Naive B cell (primary cell): ENCODE measurements at places on chromosomes 11 and 22. TPM values are rescaled to one million over a fixed set of nuclear protein-coding genes. Genes with fewer than 3 reads are reported as not detected.
A peak's percentile ranks its signal among the peaks of the same experiment; 100 is the strongest.

DNA sequence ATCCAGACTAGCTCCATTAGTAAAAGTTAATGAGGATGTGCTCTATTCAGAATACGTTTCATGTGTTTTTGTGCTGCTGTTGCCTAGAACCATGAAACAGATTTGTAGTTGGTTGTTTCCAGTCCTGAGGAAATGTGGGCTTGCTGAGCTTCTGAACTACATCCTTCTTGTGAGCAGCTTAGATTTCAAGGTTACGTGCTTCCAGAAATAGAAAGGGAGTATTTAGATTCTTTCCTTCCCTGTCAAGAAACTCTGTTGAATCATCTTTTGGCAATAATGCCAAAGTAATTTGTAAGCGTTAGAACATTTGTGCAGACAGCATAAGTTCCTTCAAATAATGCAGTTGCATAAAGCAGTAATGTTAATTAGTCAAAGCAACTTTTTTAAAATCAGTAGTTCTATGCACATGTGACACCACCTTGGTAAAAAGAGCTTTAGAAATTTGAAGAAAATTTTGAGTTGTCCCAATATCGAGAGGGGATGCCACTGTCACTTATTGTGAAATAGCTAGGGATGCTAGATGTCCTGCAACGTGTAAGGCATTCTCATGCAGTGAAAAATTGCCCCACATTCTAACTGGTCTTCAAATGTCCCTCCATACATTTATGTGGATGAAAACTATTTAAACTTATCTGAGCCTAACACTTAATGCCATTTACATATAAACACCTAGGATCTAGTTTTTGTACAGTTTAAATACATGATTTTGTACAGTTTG, 169.6 kb downstream of the ETS1 start:
- no peaks in the 10 kb centered on the region for H3K27me3 ChIP-seq
- DNase-seq: no peak
- H3K4me1 ChIP-seq: peaks cover 33% of the 10 kb centered on the region
- H3K36me3 ChIP-seq: no peaks in the 10 kb centered on the region

DNA sequence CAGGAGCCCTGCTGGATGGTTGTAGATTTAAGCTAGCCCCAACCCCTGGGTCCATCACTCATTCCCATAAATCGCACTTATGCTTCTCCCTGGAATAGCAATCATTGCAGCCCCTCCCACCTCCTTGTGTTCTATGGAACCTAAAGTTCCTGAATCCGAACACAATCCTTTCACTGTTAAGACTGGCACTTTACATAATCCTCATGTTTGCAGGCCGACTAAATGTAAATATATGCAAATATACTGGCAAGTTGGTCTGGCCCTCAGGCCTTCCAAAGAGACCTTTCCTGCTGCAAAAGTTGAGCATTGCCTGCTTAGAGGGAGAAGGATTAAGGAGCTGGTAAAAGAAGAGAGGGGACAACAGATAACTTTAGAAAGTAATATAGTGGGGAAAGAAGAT, 892.9 kb downstream of the OPCML start:
- no peaks in the 10 kb centered on the region for H3K4me1 ChIP-seq
- DNase-seq: no peak
- H3K27ac ChIP-seq: no peak overlapping the region
- H3K4me3 ChIP-seq: no peak overlapping the region
- H3K36me3 ChIP-seq: no peaks in the 10 kb centered on the region

Gene PHETA2
- polyA plus RNA-seq: 0.45 TPM

- no peaks in the 10 kb centered on the region for H3K36me3 ChIP-seq
- peaks cover 26% of the 10 kb centered on the region for H3K27me3 ChIP-seq
- no peak overlapping the region for H3K4me3 ChIP-seq
These were observed 60.9 kb downstream of the YAP1 start for GRCh38 chr11:102171101-102171500.

DNA sequence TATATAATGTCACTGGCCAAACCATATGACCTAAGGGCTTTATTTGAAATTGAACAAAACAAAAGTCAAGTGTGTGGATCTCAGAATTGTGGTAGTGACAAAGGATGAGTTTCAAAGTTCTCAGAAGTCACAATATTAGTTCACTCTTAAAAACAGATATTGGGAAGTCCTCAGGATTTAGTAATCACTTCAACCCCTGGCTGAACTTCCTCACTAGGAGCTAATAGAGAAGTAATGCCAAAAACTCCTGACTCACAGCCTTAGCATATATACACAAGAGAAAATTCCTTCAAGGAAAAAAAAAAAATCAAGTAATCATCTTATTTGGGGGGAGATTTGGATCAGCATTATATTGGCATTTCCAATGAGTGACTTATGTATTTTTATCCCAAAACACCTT, 75.6 kb upstream of the APOA1 start:
- H3K4me3 ChIP-seq: no peak overlapping the region
- H3K27ac ChIP-seq: peak overlapping the region; percentile 33
- H3K36me3 ChIP-seq: peaks cover 8% of the 10 kb centered on the region
- peaks cover 49% of the 10 kb centered on the region for H3K4me1 ChIP-seq
- H3K27me3 ChIP-seq: no peaks in the 10 kb centered on the region
- DNase-seq: no peak

Gene SPINDOC
- 0.62 TPM for polyA plus RNA-seq

GRCh38 chr11:41895081-41895480, 435.6 kb upstream of the LRRC4C start:
- DNase-seq: no peak
- H3K4me1 ChIP-seq: no peaks in the 10 kb centered on the region
- no peak overlapping the region for H3K4me3 ChIP-seq
- H3K27me3 ChIP-seq: no peaks in the 10 kb centered on the region

Gene ELMOD1
- not detected for polyA plus RNA-seq

Gene JHY
- 2.1 TPM for polyA plus RNA-seq

DNA sequence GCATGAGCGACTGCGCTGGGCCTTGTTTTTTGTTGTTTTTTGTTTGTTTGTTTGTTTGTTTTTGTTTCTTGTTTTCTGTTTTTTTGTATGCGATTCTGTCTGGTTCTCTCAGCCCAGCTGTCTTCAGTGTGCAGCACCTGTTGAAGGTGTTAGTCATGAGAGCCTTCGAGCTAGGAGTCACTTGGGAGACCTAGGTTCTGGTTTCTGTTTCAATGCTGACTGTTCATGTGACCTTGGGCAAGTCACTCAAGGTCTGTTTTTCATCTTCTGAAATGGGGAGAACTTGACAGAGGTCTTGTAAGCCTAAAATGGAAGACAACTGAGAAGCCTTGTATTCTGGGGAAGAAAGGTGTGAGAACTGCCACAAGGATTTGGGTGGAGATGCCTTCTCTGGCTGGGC, 1.8 kb downstream of the DCPS start:
- DNase-seq: no peak
- peak overlapping the region; percentile 58 for H3K4me3 ChIP-seq
- peak overlapping the region; percentile 89 for H3K27ac ChIP-seq
- peaks cover 7% of the 10 kb centered on the region for H3K36me3 ChIP-seq

DNA sequence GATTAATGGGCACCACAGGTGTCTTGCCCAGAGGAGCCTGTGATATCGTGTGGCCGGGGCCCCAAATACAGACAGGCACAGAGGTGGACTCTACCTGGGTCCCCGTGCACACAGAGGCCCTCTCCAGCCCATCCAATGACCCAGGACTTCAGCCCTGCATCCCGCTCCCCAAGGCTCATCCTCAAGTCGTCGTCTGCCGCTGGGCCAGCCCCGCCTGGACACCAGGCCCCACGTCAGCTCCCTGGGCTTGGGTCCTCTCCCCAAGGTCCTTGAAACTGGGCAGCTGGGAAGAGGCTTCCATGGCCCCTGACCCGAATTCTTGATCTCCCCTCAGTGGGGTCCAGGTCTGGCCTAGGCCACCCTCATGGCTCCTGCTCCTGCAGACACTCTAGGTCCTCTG, 20.2 kb downstream of the SHISAL1 start:
- no peak for DNase-seq
- peaks cover 2% of the 10 kb centered on the region for H3K4me1 ChIP-seq
- H3K36me3 ChIP-seq: peaks cover 5% of the 10 kb centered on the region
- H3K27ac ChIP-seq: no peak overlapping the region
- H3K27me3 ChIP-seq: peaks cover 7% of the 10 kb centered on the region

Gene ABCC8
- not detected for polyA plus RNA-seq

- no peaks in the 10 kb centered on the region for H3K4me1 ChIP-seq
- H3K4me3 ChIP-seq: no peak overlapping the region
- DNase-seq: no peak
- no peak overlapping the region for H3K27ac ChIP-seq
- no peaks in the 10 kb centered on the region for H3K36me3 ChIP-seq
These were observed 139.3 kb downstream of the FBXO7 start for GRCh38 chr22:32613773-32614392.

GRCh38 chr22:48182846-48183805, 1420.7 kb downstream of the TBC1D22A start:
- no peaks in the 10 kb centered on the region for H3K27me3 ChIP-seq
- no peak overlapping the region for H3K27ac ChIP-seq
- no peak for DNase-seq
- no peak overlapping the region for H3K4me3 ChIP-seq

Gene TMEM225
- polyA plus RNA-seq: not detected

- H3K4me1 ChIP-seq: peaks cover 26% of the 10 kb centered on the region
- no peak for DNase-seq
- no peak overlapping the region for H3K4me3 ChIP-seq
- H3K27me3 ChIP-seq: no peaks in the 10 kb centered on the region
These were observed 4.9 kb downstream of the NOL12 start for GRCh38 chr22:37690901-37691504.

DNA sequence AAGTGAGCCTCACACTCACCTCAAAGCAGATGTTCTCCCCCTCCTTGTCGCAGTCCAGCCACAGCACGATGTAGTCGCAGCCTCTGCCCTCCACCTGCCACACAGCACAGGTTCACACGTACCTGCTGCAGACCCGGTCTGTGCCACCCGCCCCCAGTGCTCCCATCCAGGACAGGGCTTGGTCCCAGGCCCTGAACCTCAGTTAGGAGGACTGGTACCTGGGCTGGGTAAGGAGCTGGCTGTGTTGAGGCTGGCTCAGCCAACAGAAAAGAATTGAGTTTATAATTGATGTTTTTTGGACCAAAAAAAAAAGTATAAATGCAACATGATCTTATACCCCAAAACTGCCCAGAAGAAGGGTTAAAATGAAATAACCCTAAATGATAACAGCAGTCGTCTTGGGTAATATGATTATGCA, 10.7 kb downstream of the TOP3B start:
- H3K4me1 ChIP-seq: peaks cover 12% of the 10 kb centered on the region
- H3K27me3 ChIP-seq: no peaks in the 10 kb centered on the region
- H3K36me3 ChIP-seq: peaks cover 26% of the 10 kb centered on the region
- H3K4me3 ChIP-seq: no peak overlapping the region

DNA sequence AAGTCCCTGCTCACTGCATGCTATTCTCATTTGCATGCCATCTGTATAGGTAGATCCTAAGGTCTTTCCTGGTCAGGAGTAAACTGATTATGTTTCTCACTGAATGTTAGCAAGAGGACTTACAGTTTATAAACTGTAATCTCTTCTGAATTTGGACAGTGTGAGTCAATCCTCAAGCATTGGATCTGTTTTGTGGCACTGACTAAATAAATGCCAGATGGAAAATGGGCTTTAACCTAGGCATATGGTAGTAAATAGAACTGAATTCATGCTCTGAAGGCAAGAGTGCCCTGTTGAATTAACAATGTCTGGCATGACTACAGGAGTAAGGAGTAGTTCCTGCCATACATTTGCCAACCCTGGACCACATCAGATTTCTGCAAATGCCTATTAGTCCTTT, 11.4 kb downstream of the FAM181B start:
- no peaks in the 10 kb centered on the region for H3K4me1 ChIP-seq
- DNase-seq: no peak
- no peak overlapping the region for H3K4me3 ChIP-seq
- no peaks in the 10 kb centered on the region for H3K36me3 ChIP-seq

Gene MLC1
- polyA plus RNA-seq: not detected

Gene OR51E1
- not detected for polyA plus RNA-seq

DNA sequence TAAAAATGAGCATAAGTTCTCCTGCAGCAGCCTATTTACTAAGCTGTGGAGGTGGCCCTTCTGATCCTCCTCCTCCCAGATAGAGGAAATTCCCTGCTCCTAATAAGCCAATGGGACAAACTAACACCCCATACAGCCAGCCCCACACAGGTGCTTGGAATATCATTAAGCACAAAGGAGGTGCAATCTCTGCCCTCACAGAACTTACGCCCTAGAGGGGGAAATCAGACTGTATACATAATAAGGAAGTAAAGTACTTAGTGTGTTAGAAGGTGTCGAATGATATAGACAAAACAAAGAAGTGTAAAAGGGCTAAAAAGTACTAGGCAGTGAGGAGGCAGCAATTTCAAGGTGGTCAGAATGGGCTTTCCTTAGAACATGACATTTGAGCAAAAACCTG, 5.8 kb downstream of the MS4A12 start:
- H3K36me3 ChIP-seq: no peaks in the 10 kb centered on the region
- peak overlapping the region; percentile 98 for H3K27ac ChIP-seq
- peak; percentile 50 for DNase-seq
- peak overlapping the region; percentile 16 for H3K4me3 ChIP-seq

GRCh38 chr11:62905927-62906531, 15.1 kb downstream of the CHRM1 start:
- peaks cover 58% of the 10 kb centered on the region for H3K27me3 ChIP-seq
- peak; percentile 54 for DNase-seq
- H3K4me1 ChIP-seq: no peaks in the 10 kb centered on the region
- H3K36me3 ChIP-seq: no peaks in the 10 kb centered on the region

- H3K36me3 ChIP-seq: no peaks in the 10 kb centered on the region
- peaks cover 13% of the 10 kb centered on the region for H3K4me1 ChIP-seq
- H3K27ac ChIP-seq: peak overlapping the region; percentile 7
- no peaks in the 10 kb centered on the region for H3K27me3 ChIP-seq
These were observed 147.5 kb downstream of the CRYBB2 start for GRCh38 chr22:25366876-25367466.

GRCh38 chr11:108466405-108466804, 924 bp downstream of the C11orf65 start:
- no peaks in the 10 kb centered on the region for H3K36me3 ChIP-seq
- H3K4me1 ChIP-seq: peaks cover 25% of the 10 kb centered on the region
- no peaks in the 10 kb centered on the region for H3K27me3 ChIP-seq
- DNase-seq: no peak
- peak overlapping the region; percentile 100 for H3K27ac ChIP-seq

Gene KCNK4
- polyA plus RNA-seq: not detected

DNA sequence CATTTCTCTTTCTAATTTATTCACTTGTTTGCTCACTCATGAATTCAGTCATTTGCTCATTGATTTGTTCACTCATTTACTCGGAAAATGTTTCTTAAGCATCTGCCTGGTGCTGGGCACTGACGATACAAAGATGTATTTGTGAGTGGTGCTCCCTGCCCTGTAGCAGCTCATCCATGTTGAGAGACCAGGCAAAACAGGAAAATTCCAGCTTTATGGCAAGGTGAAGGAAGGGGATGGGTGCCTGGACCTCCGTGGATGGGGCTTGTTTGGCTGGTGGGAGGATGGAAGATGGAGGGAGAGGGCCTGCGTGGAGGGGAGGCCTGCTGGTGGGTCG, 53.1 kb downstream of the TBC1D22A start:
- H3K27ac ChIP-seq: peak overlapping the region; percentile 26
- DNase-seq: no peak
- peaks cover 82% of the 10 kb centered on the region for H3K4me1 ChIP-seq
- no peak overlapping the region for H3K4me3 ChIP-seq
- no peaks in the 10 kb centered on the region for H3K27me3 ChIP-seq

Gene FOLR1
- not detected for polyA plus RNA-seq

- DNase-seq: no peak
- H3K27me3 ChIP-seq: no peaks in the 10 kb centered on the region
- peak overlapping the region; percentile 98 for H3K27ac ChIP-seq
- peaks cover 18% of the 10 kb centered on the region for H3K36me3 ChIP-seq
- peaks cover 12% of the 10 kb centered on the region for H3K4me1 ChIP-seq
These were observed 47.4 kb upstream of the RAB1B start for GRCh38 chr11:66221012-66221411.

- no peak for DNase-seq
- no peaks in the 10 kb centered on the region for H3K4me1 ChIP-seq
- H3K4me3 ChIP-seq: no peak overlapping the region
- no peaks in the 10 kb centered on the region for H3K36me3 ChIP-seq
- no peak overlapping the region for H3K27ac ChIP-seq
These were observed 685.2 kb upstream of the CHORDC1 start for GRCh38 chr11:90908074-90908473.
